ENCODE measurements at places on chromosomes 12 and 14.

DNA sequence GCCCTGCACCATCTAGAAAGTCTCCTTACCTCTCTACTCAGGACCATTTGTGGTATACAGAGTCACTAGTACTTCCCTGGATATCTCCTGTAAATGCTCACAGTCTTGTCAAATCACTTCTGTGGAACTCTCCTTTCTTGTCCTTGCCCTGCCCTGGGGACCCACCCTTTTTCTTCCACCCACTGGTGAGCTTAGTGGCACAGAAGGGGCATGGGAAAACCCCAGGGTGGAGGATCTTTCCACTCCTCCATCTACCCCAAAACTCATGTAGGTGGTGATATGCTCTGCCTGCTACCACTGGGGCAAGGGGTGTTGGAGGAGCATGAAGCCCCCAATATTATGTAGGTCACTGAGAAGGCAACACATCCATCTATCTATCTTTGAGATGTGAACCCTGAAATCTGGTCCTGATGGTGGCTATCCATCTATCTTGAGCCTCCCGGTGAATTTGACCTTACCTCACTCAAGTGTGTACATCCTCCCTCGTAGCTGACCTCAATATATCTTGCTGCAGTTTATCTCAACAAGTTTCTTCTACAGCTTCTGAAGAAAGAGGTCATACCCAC, 943 bp downstream of the TESPA1 start:
- no peak for DNase-seq

- DNase-seq: no peak
Measured at GRCh38 chr12:85632390-85632789, 203.8 kb downstream of the RASSF9 start.

DNA sequence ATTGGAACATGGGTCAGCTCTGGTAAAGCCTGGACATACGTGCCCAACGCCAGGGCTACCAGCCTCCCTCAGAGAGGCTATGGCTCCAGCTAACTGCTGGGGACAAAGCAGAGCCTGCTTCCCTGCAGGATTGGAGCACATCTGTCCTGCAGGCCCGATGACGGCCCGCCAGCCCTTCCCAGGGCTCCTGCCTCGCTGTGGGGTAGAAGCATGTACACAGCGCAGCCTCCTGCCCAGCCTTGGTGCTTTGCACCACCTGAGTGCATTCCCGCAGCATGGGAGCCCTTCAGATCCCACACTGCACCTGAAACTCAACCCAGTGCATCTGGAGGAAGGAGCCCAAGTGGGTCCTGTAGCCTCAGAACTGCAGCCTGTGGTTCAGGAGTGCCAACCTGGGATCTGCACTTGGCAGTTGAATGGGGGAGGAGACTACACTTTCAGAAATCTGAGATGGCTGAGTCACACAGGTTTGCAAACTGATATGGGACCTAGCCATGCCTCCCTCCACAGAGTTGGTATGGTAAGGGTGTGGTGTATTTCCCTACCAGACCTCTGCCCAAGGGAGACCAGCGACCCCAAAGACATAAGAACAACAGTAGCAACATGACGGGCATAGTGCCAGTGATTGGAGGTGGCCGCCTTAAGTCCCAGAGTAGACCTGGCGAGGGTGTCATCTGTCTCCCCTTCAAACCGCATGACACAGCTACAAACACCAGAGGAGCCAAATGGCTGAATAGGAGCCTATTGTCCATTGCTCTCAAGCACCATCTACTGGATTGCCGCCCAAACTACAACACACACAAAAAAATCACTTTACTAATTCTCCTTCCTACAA, 273.9 kb upstream of the MIS18BP1 start:
- DNase-seq: peak; percentile 62

DNA sequence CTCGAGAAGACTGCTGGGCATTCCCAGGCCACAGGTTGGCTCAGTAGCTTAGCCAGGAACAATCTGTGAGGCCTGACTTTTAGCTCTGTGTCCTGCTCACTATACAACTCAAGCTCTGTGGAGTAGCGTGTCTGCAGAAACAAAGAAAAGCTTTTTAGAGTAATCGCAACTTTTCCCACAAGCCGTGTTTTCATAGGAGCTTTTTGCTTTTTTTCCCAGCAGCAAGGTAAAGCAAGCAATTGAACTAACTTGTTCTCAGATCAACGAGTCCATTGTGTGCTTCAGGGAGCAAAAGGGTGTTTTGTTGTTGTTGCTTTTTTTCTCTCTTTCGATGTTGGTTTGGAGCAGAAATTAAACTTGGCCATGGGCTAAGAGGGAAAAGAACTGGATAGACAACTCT, 97.3 kb upstream of the BCL2L14 start:
- DNase-seq: no peak

DNA sequence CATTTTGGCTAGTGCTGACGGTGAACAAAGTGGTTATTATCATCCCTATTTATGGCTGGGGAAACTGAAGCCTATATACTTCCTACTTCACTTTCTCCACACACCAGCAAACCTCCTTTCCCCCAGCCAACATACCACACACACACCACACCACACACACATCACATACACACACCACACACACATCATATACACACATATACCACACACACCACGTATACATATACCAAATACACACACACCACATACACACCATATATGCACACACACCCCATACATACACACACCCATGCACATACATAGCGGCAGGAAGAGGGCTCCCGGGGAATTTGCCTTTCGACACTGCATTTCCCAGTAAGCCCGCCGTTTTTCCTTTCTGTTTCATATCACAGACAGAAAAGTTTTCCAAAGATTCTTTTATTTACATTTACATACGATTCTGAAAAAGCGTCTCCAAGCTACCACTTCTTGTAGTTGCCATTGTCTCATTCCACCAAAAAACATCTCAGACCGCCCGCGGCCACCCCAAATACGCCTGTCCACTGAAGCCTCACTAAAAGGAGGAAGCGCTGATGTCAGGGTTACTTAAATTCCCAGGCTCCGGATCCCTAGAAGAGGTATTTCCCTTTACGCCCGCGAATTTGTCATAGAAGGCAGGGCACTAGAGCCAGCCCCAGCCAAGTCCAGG, 823 bp upstream of the RAB5B start:
- peak; percentile 44 for DNase-seq

DNA sequence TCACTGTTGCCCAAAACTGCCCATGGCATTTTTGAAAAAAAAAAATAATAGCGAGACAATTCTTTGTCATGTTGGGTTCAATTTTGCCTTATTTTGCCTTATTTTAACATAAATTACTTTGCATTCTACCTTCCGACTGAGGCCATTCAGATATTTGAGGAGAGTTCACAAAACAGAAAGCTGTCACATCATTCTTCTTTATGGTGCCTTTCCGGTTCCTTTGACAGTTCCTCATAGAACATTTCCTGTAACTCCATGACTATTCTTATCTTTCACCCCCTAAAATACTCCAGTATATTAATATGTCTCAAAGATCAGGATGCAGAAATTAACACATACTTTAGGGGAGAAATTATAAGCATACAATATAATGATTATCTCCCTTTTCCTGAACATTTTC, 476.7 kb downstream of the NOVA1 start:
- no peak for DNase-seq

- DNase-seq: no peak
Measured at GRCh38 chr12:82213761-82214160, 144.4 kb downstream of the CCDC59 start.

- DNase-seq: peak; percentile 2
Measured at GRCh38 chr14:68097727-68098126, 278.1 kb downstream of the RAD51B start.

DNA sequence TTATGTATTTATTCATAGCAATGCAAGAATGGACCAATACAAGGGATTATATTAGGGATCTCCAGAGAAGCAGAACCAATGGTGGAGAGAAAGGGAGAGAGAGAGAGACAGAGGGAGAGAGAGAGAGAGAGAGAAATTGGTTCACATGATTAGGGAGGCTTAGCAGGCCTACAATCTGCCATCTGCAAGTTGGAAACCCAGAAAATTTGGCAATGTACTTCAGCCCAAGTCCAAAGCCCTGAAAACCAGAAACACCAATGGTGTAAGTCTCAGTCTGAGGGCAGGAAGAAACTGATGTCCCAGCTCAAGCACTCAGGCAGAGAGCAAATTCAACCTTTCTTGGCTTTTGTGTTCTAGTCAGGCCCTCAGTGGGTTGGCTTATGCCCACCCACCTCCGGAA, 48.7 kb upstream of the CMKLR1 start:
- DNase-seq: no peak

DNA sequence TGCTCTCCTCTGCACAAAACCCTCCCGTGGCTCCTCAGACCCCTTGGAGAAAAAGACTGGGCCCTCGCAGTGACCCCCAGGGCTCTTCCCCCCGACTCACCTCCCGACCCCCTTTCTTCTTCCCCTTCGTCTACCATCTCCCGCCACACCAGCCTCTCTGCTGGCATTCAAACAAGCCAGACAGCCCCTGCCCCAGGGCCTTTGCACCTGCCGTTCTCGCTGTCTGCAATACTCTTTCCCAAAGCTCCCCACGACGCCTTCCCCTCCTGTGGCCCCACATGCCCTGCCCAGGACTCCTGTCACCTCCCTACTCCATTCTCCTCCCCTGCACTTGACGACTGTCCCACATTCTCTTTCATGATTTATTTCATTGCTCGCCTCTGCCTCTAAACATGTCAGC, 115.7 kb downstream of the PHETA1 start:
- DNase-seq: no peak

DNA sequence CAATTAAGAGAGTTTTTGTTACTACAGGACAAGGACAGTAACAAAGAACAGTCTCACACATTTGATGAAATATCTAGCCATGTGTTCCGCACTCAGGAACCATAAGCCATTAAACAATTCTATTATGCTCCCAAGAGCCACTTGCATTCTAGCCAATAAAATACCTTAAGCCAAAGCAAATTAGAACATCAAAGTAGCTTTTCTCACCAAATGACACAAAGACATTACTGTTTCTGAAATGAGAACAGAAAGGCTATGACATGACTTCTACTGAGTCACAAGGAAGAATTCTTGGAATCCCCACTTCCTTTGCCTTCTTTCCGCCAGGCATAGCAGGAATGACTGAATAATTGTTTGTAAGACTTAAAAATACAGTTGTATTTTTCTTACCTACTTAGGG, 445.8 kb downstream of the ATP23 start:
- no peak for DNase-seq

DNA sequence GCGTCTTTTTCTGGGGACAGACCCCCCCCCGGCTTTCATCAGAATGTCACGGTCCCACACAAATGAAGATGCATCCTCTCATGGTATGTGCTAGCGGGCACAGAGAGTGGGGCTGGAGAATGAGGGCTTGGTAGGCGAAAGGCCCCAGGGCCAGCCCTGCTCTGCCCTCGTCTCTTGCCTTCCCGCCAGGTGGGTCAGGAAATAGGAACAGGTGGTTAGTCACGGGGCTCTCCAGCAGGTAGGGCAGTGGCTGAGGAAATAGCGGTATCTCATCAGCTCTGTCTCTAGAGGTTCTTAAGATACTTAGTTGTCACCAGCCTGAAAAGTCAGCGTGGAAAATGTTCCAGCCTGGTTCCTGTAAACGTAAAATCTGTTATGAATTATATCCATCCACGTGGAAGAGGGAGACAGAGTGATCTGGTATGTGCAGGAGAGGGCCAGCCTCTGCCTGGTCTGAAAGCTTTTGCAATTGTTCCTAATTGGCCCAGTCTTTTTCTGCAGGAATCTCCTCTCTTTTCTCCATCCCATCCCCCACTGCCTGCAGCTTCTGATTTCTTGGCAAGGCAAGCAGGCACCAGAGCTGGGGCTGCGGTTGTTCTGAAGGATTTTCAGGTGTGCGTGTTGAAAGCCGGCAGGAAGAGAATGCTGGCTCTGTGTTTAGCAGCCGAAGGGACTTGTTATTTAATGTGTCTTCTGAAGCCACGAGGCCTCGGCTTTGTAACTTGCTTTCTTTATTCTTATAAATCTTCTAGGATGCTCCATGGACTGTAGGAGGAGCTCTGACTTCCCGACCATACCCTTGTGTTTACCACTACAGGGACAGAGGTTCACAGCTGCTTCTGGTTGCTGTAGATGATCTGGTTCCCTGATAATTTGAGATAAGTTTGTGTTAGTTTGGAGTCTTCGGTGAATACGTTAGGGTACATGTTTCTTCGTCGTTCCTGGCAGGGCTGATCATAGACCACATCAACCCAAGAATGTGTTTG, 131.1 kb downstream of the CACNA1C start:
- peak; percentile 30 for DNase-seq

- peak; percentile 91 for DNase-seq
Measured at GRCh38 chr14:50559990-50560930, at the start of gene ATL1. Gene ATL1 (plus strand): TSS chr14:50560145. CDS start chr14:50560266, 121 bp downstream.

DNA sequence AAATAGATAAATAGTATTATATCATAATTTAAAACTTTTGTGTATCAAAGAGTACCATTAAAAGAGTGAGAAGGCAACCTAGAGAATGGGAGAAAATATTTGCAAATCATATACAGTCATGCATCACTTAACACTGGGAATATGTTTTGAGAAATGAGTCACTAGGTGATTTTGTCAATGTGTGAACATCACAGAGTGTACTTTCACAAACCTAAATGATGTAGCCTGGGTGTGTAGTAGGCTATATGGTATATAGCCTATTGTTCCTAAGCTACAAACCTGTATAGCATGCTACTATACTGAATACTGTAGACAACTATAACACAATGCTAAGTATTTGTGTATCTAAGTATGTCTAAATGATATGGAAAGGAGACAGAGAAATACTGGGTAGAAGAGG, 48.0 kb upstream of the ARID2 start:
- no peak for DNase-seq

DNA sequence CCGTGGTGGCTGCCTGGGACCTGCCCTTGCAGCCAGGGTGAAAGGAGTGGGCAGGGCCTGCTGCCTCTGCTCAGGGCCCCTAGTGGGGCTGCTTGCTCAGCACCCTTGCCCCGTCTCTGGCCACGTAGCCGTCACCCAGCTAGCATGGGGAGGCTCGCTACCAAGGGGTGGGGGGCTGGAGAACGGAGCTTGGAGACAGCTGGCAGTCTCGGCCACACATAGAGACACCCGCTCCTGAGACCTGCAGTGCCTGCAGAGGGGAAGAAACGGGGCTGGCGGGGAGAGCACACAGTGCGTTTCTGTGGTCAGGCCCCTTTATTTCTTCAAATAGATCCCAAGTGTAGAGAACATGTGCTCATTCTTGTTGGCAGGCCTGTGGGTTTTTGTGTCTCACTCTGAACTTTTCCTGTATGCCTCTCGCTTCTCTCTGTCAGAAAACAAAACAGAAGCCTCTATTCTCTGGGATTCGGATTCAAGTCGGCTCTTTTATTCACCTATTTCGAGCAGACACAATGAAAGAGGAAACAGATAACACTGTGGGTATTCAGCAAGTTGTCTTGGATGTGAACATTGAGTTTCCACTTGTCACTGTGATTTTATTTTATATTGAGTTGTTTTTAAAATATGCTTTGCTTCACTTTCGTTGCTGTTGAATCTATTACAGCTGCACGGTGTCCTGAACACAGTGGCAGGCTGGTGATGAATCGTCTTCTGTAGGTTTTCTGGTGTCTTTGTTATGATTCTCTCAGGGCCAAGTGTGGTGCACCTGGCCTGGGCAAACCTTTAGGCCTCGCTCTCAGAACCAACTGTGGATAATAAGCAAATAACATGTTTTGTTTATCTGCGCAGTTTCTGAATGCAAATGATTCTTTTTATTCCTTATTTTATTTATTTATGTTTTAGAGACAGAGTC, 26.5 kb downstream of the PACS2 start:
- DNase-seq: no peak

- DNase-seq: no peak
Measured at GRCh38 chr14:25303934-25304333, 254.0 kb upstream of the STXBP6 start.

GRCh38 chr12:124837958-124838803, 25.5 kb downstream of the SCARB1 start:
- DNase-seq: no peak

Measured in NB4 (cell line).